ENCODE measurements at places on chromosomes 2 and 18.

DNA sequence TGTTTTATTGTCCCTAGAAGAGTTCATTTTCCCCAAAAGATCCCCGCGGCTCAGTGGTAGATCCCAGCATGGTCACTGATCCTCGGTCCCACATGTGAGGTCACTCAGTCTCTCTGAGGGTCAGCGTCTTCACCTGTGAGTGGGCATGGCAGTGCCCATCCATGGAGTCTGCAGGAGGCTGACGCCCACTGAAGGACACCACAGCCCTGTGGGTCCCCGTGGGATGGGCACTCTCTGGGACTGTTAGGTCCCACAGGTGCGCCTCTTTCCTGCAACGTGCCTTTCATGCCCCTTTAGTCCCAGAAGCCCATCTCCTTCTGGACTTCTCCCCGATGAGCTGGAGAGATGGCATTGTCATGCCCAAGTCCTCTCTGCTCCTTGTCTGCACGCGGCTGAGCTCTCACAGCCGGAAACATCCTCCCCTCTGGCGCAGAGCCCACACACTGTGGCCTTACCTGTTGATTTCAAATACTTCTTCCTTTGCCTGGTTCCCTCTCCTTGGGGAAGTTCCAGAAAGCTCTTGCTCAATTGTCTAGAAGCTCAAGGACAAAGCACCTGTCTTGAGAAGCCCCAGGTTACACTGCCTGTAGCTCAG is 75.9 kb downstream of the PTGR3 start:
- DNase-seq, result no peak

- no peak for DNase-seq
Measured at GRCh38 chr2:219042157-219042556, 841 bp upstream of the CFAP65 start.

- DNase-seq, result no peak
Measured at GRCh38 chr2:54258166-54258565, 2.1 kb upstream of the TSPYL6 start.

DNA sequence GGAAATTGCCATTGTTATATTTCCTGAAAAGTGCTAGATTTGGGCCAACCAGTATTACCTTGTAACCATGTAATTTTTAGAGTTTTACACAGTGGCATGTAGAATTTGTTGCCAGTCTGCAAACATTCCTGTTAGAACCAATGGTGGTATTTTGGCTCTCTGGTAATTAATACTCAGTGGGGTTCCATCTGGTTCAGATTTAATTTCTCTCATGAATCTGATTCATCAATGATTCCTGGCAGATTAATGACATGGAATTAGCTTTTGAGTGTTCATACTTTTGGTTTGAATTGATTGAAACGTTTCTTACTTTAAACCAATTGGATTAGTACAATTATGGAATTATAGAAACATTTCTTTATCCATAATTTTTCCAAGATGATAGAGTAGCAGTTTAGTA is 93.2 kb downstream of the MC4R start:
- no peak for DNase-seq

- DNase-seq, result no peak
Measured at GRCh38 chr2:238004077-238004830, 37.4 kb downstream of the UBE2F start.

DNA sequence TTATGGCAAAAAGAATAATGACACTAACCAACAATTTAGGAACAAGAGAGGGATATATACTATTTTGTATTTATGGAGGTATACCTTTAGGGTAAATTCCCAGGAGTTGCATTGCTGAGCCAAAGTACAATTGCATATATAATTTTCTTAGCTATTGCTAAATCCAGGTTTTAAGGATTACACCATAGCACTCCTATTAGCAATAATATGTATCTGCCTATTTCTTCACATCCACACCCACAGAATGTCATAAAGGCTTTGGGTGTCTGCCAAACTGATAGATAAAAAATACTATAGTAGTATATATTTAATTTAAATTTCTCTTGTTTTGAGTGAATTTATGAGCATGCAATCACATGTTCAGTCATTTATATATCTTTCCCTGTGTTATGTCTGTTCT is 11.5 kb upstream of the SERPINB13 start:
- DNase-seq, result no peak
